ENCODE measurements at places on chromosomes 16 and 17.

DNA sequence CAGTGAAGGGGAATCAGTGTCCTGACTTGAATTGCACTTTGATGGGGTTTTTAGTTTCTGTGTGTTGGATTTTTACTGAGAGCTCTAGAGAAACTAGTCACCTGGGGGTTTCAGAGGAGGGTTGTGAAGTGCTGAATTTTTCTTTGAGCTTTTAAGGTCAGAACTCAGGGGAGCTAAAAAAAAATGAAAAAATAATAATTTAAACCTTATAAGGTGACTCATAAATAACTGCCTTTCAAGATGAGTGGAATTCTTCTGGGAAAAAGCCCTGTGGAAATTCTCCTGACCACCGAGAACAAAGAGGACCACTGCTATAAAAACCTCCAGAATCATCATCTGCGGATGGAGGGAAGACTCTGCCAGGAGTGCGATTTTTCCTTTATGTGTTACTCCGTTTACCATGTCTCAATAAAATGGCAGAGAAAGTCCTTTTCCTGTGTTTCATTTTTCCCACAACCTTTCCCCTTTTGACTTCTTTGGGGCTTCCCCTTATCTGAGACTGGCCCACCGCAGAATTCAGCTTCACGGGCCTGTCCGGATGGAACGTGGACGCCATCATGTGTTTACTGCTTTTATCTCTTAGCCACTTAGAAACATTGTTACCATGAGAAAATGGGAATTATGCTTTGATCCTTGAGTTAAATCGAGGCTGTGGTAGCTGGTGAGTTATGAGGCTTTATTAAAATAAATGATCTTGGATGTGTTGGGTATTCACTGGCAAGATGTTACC, 39.7 kb downstream of the RPTOR start:
- no peak for DNase-seq

DNA sequence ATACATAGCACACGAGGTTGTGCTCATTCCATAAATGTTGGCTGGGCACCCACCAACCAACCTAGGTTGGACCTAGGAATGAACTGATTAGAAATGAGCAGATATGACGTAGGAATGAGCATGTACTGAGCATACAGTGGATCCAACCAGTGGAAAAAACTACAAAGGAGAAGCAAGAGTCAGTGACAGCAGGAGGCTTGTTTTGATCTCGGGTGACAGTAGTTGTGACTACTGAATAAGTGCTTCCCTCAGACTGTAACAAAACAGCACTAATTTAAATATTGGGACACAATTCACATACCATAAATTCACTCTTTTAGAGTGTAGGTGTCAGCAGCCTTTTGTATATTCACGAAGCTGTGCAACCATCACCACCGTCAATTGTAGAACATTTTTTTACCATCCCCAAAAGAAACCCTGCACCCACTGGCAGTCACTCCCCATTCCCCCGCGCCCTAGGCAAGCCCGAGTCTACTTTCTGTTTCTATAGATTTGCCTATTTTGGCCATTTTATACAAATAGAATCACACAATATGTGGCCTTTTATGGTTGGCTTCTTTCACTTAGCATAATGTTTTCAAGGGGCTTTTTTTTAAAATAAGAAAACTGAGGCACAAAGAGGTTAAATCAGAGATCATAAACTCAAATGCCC, 7.0 kb downstream of the VAC14 start:
- no peak for DNase-seq

DNA sequence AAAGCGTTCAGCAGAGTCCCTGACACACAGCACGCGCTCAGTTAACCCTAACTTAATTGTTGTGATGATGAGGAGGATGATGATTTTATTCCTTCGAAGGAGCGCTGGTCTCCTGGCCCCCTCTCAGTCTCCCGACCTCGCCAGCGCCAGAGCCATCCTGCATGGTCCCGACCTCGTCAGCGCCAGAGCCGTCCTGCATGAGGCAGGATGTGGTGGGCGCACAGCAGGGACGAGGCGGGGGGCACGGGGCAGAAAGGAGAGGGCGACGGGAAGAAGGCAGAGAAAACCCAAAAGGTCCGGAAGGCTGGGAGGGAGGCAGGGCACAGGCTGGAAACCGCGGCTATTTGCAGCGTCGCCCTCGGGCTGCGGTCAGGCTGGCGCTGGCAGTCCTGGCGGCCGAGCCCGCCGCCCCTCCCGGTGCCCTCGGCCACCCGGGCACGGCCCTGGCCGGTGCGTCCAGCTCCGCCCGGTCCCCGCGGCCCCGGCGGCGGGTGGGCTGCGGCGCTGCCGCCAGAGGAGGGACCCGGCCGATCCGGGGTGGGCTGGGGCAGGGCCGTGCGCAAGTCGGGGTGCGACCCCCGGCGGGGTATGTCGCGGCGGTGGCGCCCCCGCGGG, 3.0 kb upstream of the TAC4 start:
- no peak for DNase-seq

DNA sequence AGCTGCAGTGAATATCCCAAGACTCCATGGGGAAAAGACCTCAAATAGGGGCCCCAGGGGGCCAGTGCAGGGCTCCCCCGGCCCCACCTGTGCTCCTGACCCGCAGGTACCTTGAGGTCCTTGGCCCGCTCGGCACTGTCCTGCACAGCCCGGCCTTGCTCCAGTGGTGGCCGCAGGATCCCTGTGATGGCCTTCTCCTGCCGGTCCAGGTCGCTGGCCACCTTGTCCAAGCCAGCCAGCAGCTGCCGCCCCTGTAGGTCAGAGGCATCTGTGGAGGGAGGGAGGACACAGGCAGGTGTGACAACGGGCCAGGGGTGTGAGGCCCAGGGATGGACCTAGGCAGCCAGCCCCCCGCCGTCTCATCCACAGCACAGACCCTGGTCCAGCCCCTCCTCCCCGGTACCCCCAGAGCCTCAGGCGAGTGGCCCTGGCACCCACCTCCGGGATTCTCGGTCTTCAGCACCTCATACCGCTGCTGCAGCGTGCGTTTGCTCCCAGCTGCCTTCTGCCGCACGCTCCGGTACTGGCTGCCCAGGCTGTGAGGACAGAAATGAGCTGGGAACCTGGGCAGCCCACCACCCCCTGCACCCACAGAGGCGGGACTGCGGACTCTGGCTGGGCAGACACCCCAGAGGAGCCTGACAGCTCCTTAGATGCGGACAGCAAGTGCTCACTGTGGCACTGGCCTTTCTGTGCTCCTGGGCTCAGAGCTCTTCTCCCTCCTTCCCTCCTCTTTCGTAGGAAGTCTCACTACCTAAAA, 43.7 kb downstream of the PPL start:
- no peak for DNase-seq

GRCh38 chr17:57284583-57284982, 28.3 kb downstream of the MSI2 start:
- DNase-seq: no peak

GRCh38 chr17:76345377-76345974, 8.2 kb downstream of the PRPSAP1 start:
- DNase-seq: no peak

- DNase-seq: no peak
Measured at GRCh38 chr17:29615048-29615385, 7.7 kb downstream of the CORO6 start.

- DNase-seq: no peak
Measured at GRCh38 chr17:40810494-40810893, 10.7 kb upstream of the KRT28 start.

DNA sequence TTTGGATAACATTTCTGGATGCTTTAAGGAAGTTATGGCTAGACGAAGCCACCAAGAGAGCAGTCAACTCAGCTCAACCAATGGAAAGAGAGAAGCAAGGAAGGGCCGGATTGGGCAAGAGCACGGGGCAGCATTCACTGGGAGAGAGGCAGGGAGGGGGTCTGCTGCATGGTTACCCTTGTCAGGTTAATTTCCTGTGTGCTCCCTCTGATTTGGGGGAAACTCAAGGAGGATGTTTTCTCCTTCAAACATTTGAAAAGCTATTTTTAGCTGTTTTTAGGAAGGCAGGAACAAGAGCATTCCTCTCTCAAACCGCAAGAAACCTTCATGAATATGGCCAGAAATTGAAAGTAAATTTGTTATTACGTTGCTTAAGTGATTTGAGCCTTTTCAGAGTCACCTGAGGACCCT, 118.5 kb upstream of the ZFHX3 start:
- no peak for DNase-seq

GRCh38 chr17:81386646-81387099, 8.6 kb upstream of the BAHCC1 start:
- DNase-seq: no peak

- no peak for DNase-seq
Measured at GRCh38 chr16:143047-143446, 4.6 kb upstream of the NPRL3 start.

DNA sequence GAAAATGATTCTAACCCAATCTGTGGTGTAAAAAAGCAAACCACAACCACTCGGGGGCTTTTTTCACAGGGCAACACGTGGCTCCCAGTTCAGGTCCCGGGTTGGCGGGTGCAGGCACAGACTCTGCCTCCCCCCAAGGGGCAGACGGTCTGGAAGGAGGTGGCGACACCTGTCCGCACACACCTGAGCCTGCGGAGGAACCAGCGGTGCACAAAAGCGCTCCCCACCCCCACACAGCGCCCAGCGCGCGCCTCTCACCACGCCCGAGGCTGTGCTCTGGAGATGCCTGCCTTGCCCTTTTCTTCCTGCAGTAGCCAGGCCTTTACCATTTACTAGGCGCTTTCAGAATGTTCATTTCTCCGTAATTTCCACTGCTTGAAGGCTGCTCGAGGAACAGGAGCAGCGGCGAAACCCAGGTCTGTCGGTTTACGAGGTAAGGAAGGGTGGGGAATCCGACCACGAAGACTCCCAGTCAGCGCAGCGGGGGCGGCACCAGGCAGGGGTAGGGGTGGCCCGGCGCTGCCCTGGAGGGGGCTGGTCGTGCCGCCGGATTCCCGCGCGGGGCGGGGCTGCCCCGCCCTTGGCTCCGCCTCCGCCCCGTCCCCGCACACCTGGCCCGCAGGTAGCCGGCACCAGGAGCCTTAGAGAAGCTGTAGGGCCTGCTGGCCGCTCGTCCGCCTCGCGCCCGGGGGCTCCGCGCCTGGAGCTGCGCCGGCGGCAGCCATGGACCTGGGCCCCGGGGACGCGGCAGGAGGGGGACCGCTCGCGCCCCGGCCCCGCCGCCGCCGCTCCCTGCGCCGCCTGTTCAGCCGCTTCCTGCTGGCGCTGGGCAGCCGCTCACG, at the start of gene USP43:
TSS of gene USP43 (plus strand) at position 608 of the 842 bp plus-strand sequence. CDS start at position 724, 116 bp downstream.
- DNase-seq: peak; percentile 84

DNA sequence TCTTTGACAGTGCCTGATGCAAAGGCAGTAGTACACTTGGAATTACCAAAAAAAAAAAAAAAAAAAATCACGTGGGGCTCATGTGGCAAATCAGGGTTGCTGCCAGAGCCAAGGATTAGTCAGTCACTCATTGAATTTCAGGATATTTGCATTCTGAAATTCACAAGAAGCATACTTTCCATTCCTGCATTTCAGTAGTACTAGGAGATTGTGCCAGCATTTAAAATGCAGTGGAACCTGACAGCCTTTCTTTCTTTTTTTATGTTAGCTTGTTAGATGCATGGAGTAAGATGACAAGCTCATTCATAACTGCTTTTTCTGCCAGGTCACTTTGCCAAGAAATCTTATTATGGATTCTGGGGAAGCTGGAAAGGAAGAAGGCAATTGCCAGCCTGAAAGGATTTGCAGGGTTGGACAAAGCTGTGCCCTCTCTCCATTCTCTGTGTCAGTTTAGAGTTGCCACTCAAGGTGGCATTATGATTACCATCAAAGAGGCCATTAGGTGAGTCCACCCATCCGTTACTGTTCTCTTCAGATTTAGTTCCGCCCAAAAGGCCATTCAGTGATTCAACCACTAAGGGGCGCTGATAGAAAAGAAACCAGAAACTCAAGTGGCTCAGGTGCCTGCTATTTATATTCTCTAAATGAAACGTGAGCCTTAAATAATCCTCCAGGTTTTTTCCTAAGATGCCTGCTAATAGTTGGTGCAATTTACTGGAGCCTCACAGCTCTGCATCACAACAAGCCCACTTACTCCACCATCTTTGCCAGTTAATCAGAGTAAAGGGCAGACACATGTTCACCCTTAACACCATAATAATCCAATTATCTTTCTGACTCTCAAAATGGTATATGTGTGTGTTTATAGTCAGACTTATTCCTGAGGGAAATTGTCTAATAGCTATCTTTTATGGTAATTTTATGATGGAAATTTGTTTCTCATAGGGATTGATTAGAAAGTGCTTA, 59.0 kb downstream of the TANGO6 start:
- DNase-seq: peak; percentile 84

DNA sequence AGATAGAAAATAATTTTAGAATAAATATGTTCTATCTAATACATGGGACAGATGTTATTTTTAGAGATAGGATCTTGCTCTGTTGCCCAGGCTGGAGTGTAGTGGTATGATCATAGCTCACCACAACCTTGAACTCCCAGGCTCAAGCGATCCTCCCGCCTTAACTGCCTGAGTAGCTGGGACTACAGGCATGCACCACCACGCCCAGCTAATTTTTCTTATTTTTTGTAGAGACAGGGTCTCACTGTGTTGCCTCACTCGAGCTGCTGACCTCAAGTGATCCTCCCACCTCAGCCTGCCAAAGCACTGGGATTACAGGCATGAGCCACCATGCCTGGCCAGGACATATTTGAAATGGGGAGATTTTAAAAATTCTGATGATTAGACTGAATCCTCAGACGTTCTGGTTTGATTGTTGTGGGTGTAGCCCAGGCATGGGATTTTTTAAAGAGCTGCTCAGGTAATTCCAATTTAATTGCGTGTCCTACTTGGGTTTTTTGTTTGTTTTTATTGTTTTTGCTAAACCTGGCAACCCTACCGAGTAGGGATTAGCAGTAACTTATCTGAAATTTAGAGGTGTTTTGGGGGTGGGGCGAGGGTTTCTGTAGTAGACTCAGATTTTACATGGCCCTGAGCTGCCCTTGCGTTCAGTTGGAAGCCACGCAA, 142.9 kb downstream of the RAB11FIP4 start:
- no peak for DNase-seq

- peak; percentile 61 for DNase-seq
Measured at GRCh38 chr17:43832976-43833829, at the start of gene MPP3. TSS of gene MPP3 (minus strand) at chr17:43833146. CDS start at chr17:43831906, 1,240 bp downstream.

- DNase-seq: no peak
Measured at GRCh38 chr16:3152027-3152276, 17.1 kb downstream of the ZNF213 start.

- DNase-seq: no peak
Measured at GRCh38 chr16:85498607-85499006, 114.5 kb upstream of the GSE1 start.

All from NCI-H510A treated with DMSO at 0.1 percent for 48 hours (cell line).